ENCODE measurements at places on chromosomes 7 and 10.

GRCh38 chr10:96417441-96417840 lies 58.6 kb upstream of the OPALIN start:
- DNase-seq: no peak

GRCh38 chr10:116073001-116073400 lies 200.0 kb downstream of the GFRA1 start:
- DNase-seq: no peak

GRCh38 chr10:128895473-128895872 lies 571.6 kb upstream of the MGMT start:
- DNase-seq: no peak

DNA sequence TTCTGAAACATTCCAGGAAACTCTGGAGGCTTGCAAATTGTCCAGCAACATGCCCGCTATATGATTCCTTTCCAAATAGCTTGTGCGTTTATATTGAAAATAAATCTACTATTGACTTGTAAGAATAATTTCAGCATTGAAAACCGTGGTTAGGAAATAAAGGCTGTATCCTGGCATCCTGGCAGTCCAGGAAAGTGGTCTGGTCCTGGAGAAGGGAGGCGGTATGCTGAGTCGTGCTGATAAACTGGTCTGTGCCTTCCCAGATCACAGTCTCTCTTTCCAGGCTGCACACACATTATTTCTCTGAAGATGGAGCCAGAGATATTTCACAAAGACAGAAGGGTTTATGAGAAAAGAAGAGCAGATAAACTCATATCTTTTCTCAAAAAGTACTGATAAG lies 350.1 kb upstream of the COBL start:
- no peak for DNase-seq

GRCh38 chr7:41131956-41132355 lies 570.9 kb downstream of the INHBA start:
- DNase-seq: no peak

GRCh38 chr10:103679096-103679790 lies 176.1 kb downstream of the SH3PXD2A start:
- no peak for DNase-seq

GRCh38 chr7:45897042-45897690 lies 8.9 kb downstream of the IGFBP1 start:
- DNase-seq: no peak

DNA sequence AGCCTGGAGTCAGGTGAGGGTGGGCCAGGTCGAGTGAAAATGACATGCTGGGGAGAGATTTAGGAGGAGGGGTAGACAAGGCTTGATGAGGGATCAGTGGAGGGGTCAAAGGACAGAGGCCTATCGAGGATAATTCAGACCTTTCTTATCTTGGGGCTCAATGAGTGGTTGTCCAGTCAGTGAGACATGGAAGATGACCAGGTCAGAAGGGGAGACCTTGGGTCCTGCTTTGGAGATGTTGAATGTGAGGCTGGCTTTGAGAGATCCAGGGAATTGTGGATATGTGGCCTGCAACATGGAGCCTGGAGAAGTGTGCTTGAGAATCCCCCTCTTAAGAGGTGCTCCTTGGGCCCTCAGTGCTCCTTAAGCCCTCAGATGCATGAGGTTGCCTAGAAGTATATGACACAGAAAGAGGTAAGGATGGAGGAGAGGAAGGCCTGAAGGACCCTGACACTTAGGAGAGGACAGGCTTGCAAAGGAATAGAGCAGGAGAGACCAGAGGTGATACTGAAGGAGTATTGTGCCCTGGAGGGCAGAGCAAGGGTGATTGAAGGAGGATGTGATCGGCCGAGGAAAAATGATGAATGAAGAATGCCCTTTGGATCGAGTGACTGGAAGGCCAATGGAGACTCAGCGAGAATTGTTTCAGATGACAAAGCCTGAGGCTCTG lies 129.8 kb upstream of the GPR26 start:
- no peak for DNase-seq

- DNase-seq: no peak
These were observed 8.8 kb downstream of the PPRC1 start for GRCh38 chr10:102141583-102142107.

GRCh38 chr7:107810626-107811025 lies 7.6 kb upstream of the SLC26A3 start:
- no peak for DNase-seq
